ENCODE measurements at places on chromosomes 16 and 17. TPM values are rescaled to one million over a fixed set of nuclear protein-coding genes. Genes with fewer than 3 reads are reported as not detected.

Gene FAM171A2
- 18.2 TPM for total RNA-seq

Gene ABCA10
- total RNA-seq, result 0.75 TPM

Gene EFNB3
- total RNA-seq, result 7.6 TPM

Gene LLGL1
- total RNA-seq, result 44.6 TPM

Gene ALOX12B
- not detected for total RNA-seq

Gene GAS2L2
- total RNA-seq, result 0.07 TPM

Gene FKBP10
- 446 TPM for total RNA-seq

All from astrocyte (in vitro differentiated cells and primary cell).